Caco-2 (cell line): ENCODE measurements at places on chromosomes 6 and 20. TPM values are rescaled to one million over a fixed set of nuclear protein-coding genes. Genes with fewer than 3 reads are reported as not detected.

DNA sequence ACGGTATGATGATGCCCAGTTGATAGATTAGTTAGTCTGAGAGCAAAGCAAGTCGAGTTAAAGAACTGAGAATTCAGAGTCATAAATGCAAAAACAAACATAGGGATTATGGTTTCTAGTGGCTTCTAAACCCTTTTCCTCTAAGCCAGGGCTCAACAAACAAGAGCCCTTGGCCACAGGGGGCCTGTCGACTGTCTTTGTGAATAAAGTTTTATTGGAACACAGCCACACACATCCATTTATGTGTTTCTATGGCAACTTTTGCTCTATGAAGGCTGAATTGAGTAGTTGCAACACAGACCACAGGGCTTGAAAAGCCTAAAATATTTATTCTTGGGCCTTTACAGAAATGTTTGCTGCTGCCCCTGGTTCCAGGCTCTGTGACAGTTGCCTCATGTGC lies 76.2 kb downstream of the SLC24A3 start:
- no peak overlapping the region for H3K27ac ChIP-seq
- no peaks in the 10 kb centered on the region for H3K36me3 ChIP-seq
- DNase-seq: peak; percentile 17
- no peak overlapping the region for H3K4me3 ChIP-seq

GRCh38 chr20:58519940-58520712 lies 4.9 kb upstream of the APCDD1L start:
- peak; percentile 31 for DNase-seq
- H3K4me1 ChIP-seq: no peaks in the 10 kb centered on the region
- H3K27me3 ChIP-seq: peaks cover 2% of the 10 kb centered on the region; the same call in 1 of the 2 replicates
- H3K36me3 ChIP-seq: no peaks in the 10 kb centered on the region
- no peak overlapping the region for H3K4me3 ChIP-seq
- H3K27ac ChIP-seq: no peak overlapping the region

- no peak overlapping the region for H3K27ac ChIP-seq
- DNase-seq: no peak
- no peaks in the 10 kb centered on the region for H3K27me3 ChIP-seq
- H3K36me3 ChIP-seq: no peaks in the 10 kb centered on the region
Observed at GRCh38 chr20:38350879-38351775, 4.8 kb downstream of the LBP start.

GRCh38 chr6:33692760-33693158 lies 18.7 kb downstream of the UQCC2 start:
- H3K27ac ChIP-seq: peak overlapping the region; percentile 42
- no peak for DNase-seq
- no peak overlapping the region for H3K4me3 ChIP-seq
- no peaks in the 10 kb centered on the region for H3K27me3 ChIP-seq
- H3K36me3 ChIP-seq: peaks cover 9% of the 10 kb centered on the region
- H3K4me1 ChIP-seq: peaks cover 8% of the 10 kb centered on the region

DNA sequence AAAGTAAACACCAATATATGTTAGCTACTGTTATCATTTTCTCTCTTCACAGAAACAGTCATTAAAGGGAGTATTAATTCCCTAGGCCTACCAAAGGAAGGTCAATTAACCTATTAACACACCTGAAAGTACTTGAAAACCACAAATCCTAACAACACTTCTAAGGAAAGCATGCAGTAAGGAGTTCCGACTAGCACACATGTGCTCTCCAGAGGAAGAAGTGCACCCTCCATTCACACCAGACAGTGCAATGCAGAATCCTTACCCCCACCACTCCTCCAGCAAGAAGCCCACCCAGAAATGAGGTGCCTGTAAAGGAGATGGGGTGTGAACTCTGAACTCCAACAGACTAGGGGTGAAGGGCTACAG lies 58.7 kb downstream of the EPB41L2 start:
- H3K4me1 ChIP-seq: peaks cover 16% of the 10 kb centered on the region
- H3K27me3 ChIP-seq: no peaks in the 10 kb centered on the region
- no peak overlapping the region for H3K27ac ChIP-seq
- H3K4me3 ChIP-seq: no peak overlapping the region
- no peaks in the 10 kb centered on the region for H3K36me3 ChIP-seq

Gene HLA-DPB1
- not detected in 2 replicates for total RNA-seq

- H3K27ac ChIP-seq: no peak overlapping the region
- no peaks in the 10 kb centered on the region for H3K36me3 ChIP-seq
- no peak for DNase-seq
- no peaks in the 10 kb centered on the region for H3K27me3 ChIP-seq
Observed at GRCh38 chr6:842141-842540, 149.2 kb upstream of the EXOC2 start.

Gene ZSWIM1
- total RNA-seq: 24.8 and 27.3 TPM in 2 replicates

- H3K27me3 ChIP-seq: no peaks in the 10 kb centered on the region
- H3K27ac ChIP-seq: no peak overlapping the region
- H3K4me1 ChIP-seq: no peaks in the 10 kb centered on the region
- H3K4me3 ChIP-seq: no peak overlapping the region
- no peaks in the 10 kb centered on the region for H3K36me3 ChIP-seq
- DNase-seq: no peak
Observed at GRCh38 chr6:149696901-149697300, 21.0 kb downstream of the LATS1 start.

Gene ADNP
- 154 and 157 TPM in 2 replicates for total RNA-seq

DNA sequence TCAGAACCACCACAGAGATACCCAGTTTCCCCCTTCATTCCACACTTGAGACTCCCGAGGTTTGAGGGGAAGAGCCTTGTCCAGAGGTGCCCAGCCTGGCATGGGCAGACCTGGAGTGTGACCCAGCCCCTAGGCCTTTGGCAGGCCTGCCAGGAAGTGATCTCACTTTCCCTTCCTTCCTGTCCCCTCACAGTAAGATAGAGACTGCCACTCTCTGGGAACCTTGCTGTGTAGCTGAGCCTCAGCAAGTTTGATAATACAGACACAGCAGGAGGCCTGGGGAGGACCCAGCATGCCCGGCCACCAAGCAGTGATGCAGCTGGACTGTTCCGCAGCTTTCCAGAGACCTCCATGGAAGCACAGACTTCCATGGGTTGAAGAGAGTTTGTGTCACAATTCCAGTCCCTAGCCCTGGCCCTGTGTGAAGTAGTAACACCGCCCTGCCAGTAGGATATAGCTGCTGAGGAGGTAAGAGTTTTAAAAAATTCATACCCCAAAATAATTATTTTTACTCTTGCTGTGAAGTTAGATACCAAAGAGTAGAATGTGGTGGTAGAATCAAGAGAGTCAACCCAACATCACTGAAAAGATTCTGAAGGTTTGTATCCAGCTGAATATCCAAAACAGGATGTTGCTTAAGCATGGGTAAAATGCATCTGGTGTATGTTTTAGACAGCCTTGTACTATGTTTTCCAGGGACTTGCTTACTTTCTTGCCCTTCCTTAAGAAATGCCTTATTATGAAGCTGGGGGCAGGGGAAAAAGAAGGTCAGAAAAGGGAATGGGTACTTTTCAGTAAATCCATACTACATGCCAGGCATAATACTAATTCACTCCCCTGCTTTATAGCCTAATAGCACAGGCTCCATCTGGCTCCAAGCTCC lies 16.3 kb downstream of the PKIG start:
- no peaks in the 10 kb centered on the region for H3K36me3 ChIP-seq
- H3K27me3 ChIP-seq: no peaks in the 10 kb centered on the region
- peaks cover 5% of the 10 kb centered on the region for H3K4me1 ChIP-seq
- peak; percentile 34 for DNase-seq

Gene LTB
- not detected in 2 replicates for total RNA-seq

GRCh38 chr20:21513181-21513663 lies 642 bp downstream of the NKX2-2 start:
- no peak for DNase-seq
- H3K36me3 ChIP-seq: no peaks in the 10 kb centered on the region
- H3K4me3 ChIP-seq: no peak overlapping the region
- H3K4me1 ChIP-seq: no peaks in the 10 kb centered on the region
- no peak overlapping the region for H3K27ac ChIP-seq

DNA sequence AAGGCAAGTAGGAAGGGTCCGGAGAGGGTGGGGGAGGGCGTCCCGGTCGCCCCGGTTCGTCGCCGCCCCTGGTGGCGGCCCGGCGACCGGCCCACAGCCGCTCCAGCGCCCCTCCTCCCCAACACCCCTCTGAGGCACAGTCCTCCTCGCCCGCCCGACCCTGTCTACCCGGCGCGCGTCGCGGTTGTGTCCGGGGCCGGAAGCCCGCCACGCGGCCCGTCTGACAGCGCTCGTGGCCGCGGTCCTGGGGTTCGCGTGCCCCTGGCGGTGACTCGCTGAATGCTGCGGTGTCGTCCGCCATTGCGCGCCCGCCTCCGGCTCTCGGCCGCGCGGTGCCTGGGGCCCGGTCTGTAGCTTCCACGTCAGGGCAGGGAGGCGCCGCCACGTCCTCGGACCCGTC lies 335.3 kb upstream of the DEFB115 start:
- no peak for DNase-seq
- no peaks in the 10 kb centered on the region for H3K4me1 ChIP-seq
- H3K27ac ChIP-seq: no peak overlapping the region

GRCh38 chr6:40492187-40492586 lies 95.0 kb downstream of the LRFN2 start:
- no peaks in the 10 kb centered on the region for H3K4me1 ChIP-seq
- H3K27me3 ChIP-seq: peaks cover 1% of the 10 kb centered on the region; the same call in 1 of the 2 replicates
- no peaks in the 10 kb centered on the region for H3K36me3 ChIP-seq
- no peak overlapping the region for H3K27ac ChIP-seq
- no peak overlapping the region for H3K4me3 ChIP-seq

GRCh38 chr6:50819904-50820868 lies 1.5 kb downstream of the TFAP2B start:
- H3K4me3 ChIP-seq: no peak overlapping the region
- H3K27me3 ChIP-seq: no peaks in the 10 kb centered on the region
- H3K27ac ChIP-seq: peak overlapping the region; percentile 72
- H3K36me3 ChIP-seq: no peaks in the 10 kb centered on the region
- H3K4me1 ChIP-seq: peaks cover 5% of the 10 kb centered on the region; the same call in 1 of the 2 replicates

Gene TAGAP
- not detected in 2 replicates for total RNA-seq

Gene RIPOR2
- total RNA-seq: 0.64 and 0.86 TPM in 2 replicates

DNA sequence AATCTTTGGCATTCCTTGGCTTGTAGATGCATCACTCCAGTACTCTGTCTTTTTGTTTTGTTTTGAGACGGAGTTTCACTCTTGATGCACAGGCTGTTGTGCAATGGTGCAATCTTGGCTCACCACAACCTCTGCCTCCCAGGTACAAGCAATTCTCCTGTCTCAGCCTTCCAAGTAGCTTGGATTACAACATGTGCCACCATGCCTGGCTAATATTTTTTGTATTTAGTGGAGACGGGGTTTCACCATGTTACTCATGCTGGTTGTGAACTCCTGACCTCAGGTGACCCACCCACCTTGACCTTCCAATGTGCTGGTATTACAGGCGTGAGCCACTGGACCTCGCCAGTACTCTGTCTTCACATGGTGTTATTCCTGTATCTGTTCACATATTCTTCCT lies 35.8 kb upstream of the LGSN start:
- H3K4me1 ChIP-seq: peaks cover 16% of the 10 kb centered on the region
- DNase-seq: no peak
- H3K4me3 ChIP-seq: no peak overlapping the region
- H3K27ac ChIP-seq: no peak overlapping the region
- no peaks in the 10 kb centered on the region for H3K27me3 ChIP-seq

Gene APMAP
- 119 and 138 TPM in 2 replicates for total RNA-seq

- DNase-seq: peak; percentile 73
- no peaks in the 10 kb centered on the region for H3K27me3 ChIP-seq
- H3K27ac ChIP-seq: no peak overlapping the region
- H3K4me1 ChIP-seq: peaks cover 11% of the 10 kb centered on the region
Observed at GRCh38 chr20:56995635-56996075, 270.8 kb downstream of the BMP7 start.

DNA sequence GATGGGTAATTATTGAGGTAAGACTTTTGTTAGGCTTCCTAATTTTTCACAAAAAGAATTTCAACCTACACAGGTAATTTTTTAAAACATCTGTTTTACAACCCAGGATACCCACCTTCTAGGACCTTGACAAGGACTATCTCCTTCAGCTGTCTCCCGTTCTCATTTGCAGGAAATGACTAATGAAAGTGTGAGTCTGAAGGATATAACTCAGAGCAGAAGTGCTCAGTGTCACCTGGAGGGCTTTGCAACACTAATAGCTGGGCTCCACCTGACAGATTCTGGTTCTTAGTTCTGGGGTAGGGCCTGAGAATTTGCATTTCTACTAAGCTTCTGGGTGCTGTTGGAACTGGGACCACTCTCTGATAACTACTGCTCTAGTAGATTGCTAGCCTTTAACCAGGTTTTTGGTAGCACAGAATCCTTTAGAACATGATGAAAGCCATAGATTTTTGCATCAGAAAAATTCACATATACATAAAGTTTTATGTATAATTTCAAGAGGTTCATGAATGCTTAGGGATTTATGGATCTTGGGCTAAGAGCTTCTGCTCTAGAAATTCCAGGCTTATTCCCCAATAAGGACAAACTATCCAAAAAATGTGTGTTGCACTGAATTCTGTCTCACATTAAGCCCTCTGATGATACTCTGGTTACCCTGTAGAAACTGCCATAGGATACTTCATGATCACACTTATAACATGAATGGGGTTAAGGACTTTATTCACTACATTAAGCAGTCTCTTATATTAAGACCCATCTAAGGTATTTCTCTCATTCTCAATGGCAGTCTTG lies 30.3 kb downstream of the AK9 start:
- DNase-seq: no peak
- no peak overlapping the region for H3K27ac ChIP-seq
- H3K36me3 ChIP-seq: no peaks in the 10 kb centered on the region
- no peak overlapping the region for H3K4me3 ChIP-seq
- no peaks in the 10 kb centered on the region for H3K4me1 ChIP-seq
- H3K27me3 ChIP-seq: no peaks in the 10 kb centered on the region

Gene ADGRF1
- 0.16 and 0.52 TPM in 2 replicates for total RNA-seq

DNA sequence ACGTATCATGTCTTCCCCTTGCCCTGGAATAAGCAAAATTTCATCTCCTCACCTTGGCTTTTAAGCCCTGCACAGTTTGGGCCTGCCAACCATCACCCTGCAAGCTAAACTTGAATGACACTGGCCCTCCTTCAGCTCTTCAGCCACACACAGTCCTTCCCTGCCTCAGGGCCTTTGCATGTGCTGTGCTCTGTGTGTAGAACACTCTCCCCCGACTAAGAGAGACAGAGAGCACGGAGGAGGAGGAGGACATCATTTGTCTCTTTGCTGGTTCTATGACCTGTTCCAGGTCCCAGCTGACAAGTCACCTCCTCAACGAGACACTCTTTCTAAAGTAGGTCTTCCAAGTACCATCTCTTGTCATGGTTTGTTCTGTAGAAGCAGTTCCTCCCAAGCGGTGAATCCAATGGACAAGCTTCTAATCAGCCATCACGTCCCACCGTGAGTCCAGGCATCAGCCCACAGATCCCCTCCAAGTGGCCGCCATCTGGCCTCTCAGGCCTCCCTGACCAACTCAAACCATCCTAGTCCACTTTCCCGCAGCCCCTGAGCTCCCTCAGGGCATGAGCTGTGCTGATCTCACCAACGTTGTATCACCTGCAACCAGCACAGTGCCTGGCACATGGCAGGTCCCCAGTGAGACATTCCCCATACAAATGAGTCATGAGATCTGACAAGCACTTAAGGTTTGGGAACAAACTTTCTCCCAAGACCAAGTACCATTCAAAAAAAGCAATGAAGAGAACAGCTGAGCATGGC lies 30.5 kb downstream of the NFATC2 start:
- H3K27ac ChIP-seq: peak overlapping the region; percentile 3
- H3K4me1 ChIP-seq: 0 out of 2 replicates have a peak, but pooled peaks cover 3% of the 10 kb centered on the region
- no peak for DNase-seq
- H3K27me3 ChIP-seq: no peaks in the 10 kb centered on the region
- H3K4me3 ChIP-seq: no peak overlapping the region

Gene MICAL1
- 11.7 and 11.8 TPM in 2 replicates for total RNA-seq
